ENCODE measurements at places on chromosomes 16 and 17.

DNA sequence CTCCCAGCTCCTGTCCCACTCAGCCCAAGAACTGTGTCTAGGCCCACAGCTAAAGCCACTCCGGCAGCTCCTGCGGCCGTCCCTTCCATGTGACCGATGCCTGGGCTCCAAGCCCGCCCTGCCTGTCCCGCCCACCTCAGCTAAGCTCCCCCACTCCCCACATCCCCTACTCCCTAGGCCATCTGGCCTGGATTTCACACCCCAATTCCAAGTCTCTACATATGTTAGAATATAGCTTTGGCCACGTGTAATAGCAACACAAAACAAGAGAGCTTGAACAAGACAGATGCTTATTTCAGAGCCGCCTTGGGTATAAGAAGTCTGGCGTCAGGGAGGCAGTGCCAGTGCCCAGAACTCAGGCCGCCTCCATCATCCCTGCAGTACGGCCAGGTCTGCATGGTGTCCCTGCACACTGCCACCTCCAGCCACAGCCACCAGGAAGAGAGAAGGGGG, 30.0 kb upstream of the USP22 start:
- no peak for DNase-seq

DNA sequence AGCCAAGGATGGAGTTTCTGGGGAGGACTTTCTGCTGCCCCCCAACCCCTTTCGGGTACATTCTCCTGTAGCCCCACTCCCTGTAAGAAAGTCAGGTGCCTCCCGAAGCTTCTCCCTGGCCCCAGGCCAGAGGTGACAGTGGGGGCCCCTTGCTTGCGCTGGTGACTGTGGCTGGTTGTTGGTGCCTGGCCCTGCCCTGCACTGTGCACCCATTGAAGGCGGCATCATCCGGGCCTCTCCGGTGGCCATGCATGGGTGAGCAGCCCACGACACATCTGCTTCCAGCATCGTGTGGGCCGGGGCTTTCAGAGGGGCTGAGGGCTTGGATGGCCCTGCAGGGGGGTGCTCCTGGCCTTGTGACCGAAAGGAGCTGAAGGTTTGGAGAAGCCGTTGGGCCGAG, 297.0 kb downstream of the SEC14L1 start:
- DNase-seq = no peak

- no peak for DNase-seq
These were observed 7.1 kb downstream of the NTN1 start for GRCh38 chr17:9028202-9028987.

- DNase-seq = peak; percentile 91
These were observed 934 bp downstream of the MAFG start for GRCh38 chr17:81926451-81927151.

DNA sequence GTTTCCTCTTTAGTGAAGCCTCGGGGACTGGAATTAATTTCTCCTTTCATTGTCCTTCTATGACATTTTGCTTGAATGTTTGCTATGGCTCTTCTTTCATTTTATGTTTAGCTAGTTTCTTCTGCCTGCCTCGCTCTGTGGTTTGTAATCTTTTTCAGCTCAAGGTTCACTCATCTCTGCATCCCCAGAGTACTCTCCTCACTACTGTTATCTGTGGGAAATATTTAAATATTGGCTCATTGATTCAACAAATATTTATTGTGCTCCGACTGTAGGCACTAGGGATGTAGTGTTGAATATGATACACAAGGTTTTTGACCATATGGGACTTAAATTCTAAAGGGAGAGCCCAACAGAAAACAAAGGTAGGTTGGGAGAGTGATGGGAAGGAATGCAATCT, 195.9 kb downstream of the PHKB start:
- no peak for DNase-seq

- DNase-seq = peak; percentile 54
These were observed 162.6 kb upstream of the PLCG2 start for GRCh38 chr16:81616321-81617020.

- DNase-seq = no peak
These were observed 394.0 kb downstream of the CPPED1 start for GRCh38 chr16:12409700-12410099.

GRCh38 chr16:27323781-27324561, 10.2 kb downstream of the IL4R start:
- no peak for DNase-seq

- DNase-seq = peak; percentile 57
These were observed 9.7 kb upstream of the SNF8 start for GRCh38 chr17:48954300-48954755.

DNA sequence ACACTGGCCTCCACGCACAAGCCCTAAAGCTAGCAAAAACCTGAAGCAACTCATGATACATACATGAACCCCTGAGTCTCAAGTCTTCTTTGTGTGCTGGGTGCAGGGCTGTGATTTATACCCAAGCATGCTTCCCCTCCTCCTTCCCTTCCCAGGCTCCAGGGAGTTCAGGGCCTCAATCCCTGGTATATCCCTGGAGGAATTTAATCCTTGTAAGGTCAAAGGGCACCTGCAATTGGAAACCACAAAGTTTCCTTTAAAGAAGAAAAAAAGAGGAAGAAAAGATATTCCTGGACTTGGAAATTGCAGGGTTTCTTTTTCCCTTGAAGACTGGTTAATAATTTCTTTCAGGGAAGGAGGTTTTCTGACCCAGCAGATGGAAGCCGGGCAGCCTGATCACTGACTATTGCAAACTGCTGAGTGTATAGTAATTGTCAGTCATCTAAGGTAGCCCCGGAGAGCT, 182.3 kb downstream of the AATF start:
- peak; percentile 49 for DNase-seq

DNA sequence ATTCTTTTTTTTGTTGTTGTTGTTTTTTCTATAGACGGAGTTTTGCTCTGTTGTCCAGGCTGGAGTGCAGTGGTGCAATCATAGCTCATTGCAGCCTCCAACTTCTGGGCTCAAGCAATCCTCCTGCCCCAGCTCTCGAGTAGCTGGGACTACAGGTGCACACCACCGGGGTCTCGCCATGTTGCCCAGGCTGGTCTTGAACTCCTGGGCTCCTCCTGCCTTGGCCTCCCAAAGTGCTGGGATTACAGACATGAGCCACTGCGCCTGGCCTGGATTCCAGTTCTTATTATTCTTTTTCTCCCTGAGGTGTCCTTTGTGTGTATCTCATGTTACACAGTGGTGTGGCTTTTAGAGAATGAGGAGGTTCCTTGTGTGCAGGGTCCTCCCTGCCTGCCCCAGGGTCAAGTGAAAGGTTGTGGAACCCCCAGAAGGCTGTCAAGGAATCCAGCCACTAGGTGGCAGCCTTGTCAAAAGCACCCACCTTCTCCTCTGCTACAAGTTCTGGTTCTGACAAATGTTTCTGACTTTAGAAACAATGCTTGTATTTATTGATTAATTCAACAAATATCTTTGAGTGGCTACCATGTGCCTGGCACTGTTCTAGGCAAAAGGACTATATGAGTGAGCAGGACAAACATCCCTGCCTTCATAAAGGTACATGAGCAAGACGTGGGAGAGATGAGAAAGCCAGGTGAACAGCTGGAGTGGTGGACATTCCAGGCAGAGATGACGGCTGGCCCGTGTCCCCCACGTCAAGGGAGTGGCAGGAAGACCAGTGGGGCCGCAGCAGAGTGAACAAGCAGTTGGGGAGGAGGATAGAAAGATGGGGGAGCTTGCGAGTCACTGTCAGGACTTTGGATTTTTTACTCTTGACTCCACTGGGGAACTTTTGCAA, 112.4 kb downstream of the SPECC1 start:
- peak; percentile 58 for DNase-seq

GRCh38 chr17:64728041-64728695, 66.1 kb upstream of the SMURF2 start:
- DNase-seq = no peak

- no peak for DNase-seq
These were observed 485.8 kb downstream of the SLC39A11 start for GRCh38 chr17:72606656-72607055.

DNA sequence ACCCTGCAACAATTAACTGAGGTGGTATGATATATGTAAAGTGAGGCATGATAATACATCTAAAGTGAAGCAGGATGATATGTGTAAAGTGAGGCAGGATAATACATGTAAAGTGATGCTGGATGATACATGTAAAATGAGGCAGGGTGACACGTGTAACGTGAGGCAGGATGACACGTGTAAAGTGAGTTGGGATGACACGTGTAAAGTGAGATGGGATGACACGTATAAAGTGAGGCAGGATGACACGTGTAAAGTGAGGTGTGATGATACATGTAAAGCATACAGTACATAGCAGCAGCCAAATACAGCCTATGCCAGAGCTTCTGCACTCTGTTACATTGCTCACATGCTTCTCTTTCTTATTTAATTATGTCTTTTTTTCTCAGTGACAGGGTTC, 184.4 kb upstream of the FOXF1 start:
- no peak for DNase-seq

DNA sequence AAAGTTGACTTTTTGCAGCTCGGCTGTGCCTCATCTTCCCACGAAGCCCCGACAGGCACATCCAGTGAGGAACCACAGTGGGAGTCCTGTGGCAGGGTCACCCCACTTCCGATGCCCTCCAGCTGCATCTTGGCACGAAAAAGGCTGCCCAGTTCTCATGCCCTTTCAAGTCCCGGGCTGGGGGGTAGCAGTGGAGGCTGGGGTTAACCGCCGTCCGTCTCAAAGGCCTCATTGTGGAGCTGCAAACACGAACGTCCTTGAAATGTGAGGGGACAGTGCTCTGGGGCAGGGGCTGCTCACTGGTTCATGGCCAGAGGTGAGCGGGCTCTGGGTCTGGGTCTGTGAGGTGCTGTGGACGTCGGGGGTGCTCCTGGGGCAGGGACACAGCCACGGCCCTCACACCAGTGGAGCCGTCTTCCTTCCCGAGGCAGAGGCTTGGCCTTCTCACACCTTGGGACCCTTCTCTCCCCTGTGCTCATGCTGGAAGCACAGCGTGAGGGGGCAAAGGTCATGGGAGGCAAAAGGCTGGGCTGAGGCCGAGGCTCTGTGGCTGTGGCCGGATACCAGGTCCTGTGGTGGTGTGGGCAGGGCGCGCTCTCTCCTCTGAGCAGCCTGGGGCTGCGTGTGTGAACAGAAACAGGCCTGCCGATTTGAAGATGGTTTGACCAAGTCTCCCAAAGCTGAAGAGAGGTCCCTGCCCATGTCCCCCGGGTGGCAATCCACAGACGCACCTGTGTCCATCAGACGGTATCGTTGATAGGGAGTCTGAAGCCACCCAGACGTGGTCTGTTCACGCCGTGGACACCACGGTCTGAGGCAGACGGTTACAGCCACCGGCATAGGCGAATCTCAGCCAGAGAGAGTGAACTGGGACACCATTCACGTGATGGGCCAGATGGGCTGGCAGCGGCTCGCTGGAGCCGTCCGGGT, 3.1 kb upstream of the MC1R start:
- DNase-seq = no peak
